ENCODE measurements at places on chromosomes 3 and 15. TPM values are rescaled to one million over a fixed set of nuclear protein-coding genes. Genes with fewer than 3 reads are reported as not detected.

Gene AADACL2
- not detected for total RNA-seq

Gene LRRIQ4
- not detected for total RNA-seq

Gene CGNL1
- 12.0 TPM for total RNA-seq

Gene FOXB1
- not detected for total RNA-seq

Gene FES
- 15.0 TPM for total RNA-seq

Gene GOLGA6L7
- not detected for total RNA-seq

Gene CRYGS
- total RNA-seq = 1.1 TPM

Gene LTK
- not detected for total RNA-seq

Gene SH2D7
- not detected for total RNA-seq

Gene SLC28A1
- not detected for total RNA-seq

Gene TGM4
- not detected for total RNA-seq

Gene RTP3
- not detected for total RNA-seq

Gene TFG
- total RNA-seq = 159 TPM

Gene CYP8B1
- not detected for total RNA-seq

Gene GOLGA6D
- total RNA-seq = not detected

Gene THBS1
- 3,340 TPM for total RNA-seq

Gene SLC12A8
- total RNA-seq = 3.4 TPM

Gene C15orf61
- total RNA-seq = 1.6 TPM

Gene CACNA1D
- not detected for total RNA-seq

Gene EOMES
- not detected for total RNA-seq

Gene ARMC8
- 32.1 TPM for total RNA-seq

Gene SLC51A
- not detected for total RNA-seq

Data from cardiac atrium fibroblast (primary cell).